ENCODE measurements at places on chromosomes 16 and 17. TPM values are rescaled to one million over a fixed set of nuclear protein-coding genes. Genes with fewer than 3 reads are reported as not detected.

- DNase-seq, result no peak
Measured at GRCh38 chr17:36204724-36205500, 6.0 kb upstream of the CCL4L2 start.

ACE gene
- total RNA-seq, result 2.1 TPM

- no peak for DNase-seq
Measured at GRCh38 chr17:62657690-62658089, 30.2 kb downstream of the MRC2 start.

HOXB9 gene
- total RNA-seq, result 16.3 TPM

CFAP97D1 gene
- not detected for total RNA-seq

All from M059J (cell line).